ENCODE measurements at places on chromosomes 13 and 19.

DNA sequence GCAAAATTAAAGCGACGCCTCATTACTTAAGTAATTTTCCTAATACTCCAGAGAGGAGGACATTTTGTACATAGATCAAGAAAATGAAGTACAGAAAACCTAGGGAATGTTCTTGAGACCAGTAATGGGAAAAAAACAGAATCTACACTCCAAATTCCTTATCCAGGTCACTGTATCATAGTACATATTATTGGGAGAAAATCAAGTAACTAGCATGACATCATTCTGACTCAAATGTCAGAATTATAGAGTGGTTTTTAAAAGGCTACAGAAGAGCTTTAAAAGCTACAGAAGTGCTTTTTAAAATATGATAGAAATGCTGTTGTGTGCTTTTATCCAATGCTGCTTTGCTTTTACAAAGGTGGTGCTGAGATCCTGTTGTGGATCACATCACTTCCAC lies 86.3 kb upstream of the SLC15A1 start:
- DNase-seq, result no peak

- DNase-seq, result no peak
Observed at GRCh38 chr13:27171244-27171826, at the start of gene USP12. Gene USP12 (minus strand): TSS chr13:27171811. CDS start chr13:27171639, 172 bp downstream.

- no peak for DNase-seq
Observed at GRCh38 chr19:35858311-35858710, 1.6 kb downstream of the KIRREL2 start.

- DNase-seq, result no peak
Observed at GRCh38 chr13:66347486-66348117, 882.5 kb downstream of the PCDH9 start.

- DNase-seq, result no peak
Observed at GRCh38 chr13:106597749-106598395, 29.9 kb upstream of the ARGLU1 start.

DNA sequence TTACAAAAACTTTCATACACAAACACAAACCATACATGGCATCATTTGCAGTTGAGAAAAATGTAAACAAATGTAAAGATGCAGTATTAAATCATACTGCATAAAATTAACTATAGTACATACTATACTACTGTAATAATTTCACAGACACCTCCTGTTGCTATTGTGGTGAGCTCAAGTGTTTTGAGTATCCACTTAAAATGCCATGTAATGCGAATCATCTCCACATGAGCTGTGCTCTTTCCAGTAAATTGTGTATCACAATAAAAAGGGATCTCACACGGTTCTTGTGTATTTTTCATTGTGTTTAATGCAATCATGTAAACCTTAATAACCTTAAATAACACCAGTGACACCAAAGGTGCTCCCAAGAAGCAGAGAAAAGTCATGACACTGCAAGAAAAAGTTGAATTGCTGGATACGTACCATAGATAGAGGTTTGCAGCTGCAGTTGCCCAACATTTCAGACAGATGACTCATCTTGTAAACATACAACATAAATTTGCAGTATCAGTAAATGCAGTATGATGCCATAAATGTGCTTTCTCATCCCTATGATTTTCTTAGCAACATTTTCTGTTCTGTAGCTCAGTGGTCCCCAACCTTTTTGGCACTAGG lies 166.6 kb downstream of the RAP2A start:
- no peak for DNase-seq
